Left renal pelvis (tissue), 4 donors: ENCODE measurements at places on chromosomes 13 and 19. TPM values are rescaled to one million over a fixed set of nuclear protein-coding genes. Genes with fewer than 3 reads are reported as not detected.

THSD8 gene
- 9.1 TPM for polyA plus RNA-seq

ZNF492 gene
- polyA plus RNA-seq, result 2.3 TPM

IFNL1 gene
- polyA plus RNA-seq, result not detected

IL4I1 gene
- 1.5 TPM for polyA plus RNA-seq

ZNF667 gene
- polyA plus RNA-seq, result 21.5 TPM

ATP5F1D gene
- polyA plus RNA-seq, result 155 TPM

MPND gene
- polyA plus RNA-seq, result 19.1 TPM

PRR36 gene
- polyA plus RNA-seq, result 3.5 TPM

CRLF1 gene
- 4.7 TPM for polyA plus RNA-seq

MFSD12 gene
- 42.7 TPM for polyA plus RNA-seq

SPTBN4 gene
- 1.2 TPM for polyA plus RNA-seq

TMPRSS9 gene
- polyA plus RNA-seq, result 0.13 TPM
